ENCODE measurements at places on chromosomes 5 and 9.

- no peak for DNase-seq
Observed at GRCh38 chr5:74272831-74273451, 367.6 kb downstream of the ENC1 start.

GRCh38 chr9:32264170-32264864, 120.1 kb upstream of the ACO1 start:
- no peak for DNase-seq

DNA sequence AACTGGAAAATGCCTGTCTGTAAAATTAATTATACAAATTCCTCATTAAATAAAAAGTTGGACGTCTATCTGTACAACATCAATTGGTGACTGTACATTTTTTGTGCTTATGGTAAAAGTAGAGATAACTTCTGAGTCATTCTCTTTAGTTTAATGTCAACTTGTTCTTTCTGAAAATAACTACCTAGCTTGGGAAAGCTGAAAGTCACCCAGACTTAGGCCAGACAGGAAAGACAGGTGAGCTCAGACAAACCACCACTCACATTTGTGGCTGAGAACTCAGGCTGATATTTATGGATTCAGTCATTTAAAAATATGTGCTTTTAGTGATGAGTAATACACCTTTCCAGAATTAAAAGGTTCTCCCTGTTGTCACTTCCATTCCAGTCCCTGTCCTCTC, 31.9 kb upstream of the ENTREP1 start:
- no peak for DNase-seq

DNA sequence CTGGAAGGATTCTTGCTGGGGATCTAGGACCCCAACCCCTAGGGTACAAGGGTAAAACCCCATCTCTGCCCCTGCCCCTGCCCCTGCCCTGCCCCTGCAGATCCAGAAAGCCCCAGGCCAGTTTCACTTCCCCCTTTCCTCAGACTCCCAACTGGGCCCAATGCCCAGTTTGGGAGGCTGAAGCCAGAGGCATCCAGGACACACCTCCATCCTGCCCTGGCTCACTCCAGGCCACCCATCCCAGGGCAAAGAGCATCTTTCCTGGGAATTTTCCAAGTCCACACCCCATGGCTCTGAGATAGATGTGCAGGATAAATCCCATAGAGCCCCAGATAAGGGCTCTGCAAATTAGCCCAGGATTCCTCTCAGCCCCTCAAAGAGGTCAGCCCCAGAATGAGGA, 17.4 kb downstream of the CNTFR start:
- DNase-seq: no peak

DNA sequence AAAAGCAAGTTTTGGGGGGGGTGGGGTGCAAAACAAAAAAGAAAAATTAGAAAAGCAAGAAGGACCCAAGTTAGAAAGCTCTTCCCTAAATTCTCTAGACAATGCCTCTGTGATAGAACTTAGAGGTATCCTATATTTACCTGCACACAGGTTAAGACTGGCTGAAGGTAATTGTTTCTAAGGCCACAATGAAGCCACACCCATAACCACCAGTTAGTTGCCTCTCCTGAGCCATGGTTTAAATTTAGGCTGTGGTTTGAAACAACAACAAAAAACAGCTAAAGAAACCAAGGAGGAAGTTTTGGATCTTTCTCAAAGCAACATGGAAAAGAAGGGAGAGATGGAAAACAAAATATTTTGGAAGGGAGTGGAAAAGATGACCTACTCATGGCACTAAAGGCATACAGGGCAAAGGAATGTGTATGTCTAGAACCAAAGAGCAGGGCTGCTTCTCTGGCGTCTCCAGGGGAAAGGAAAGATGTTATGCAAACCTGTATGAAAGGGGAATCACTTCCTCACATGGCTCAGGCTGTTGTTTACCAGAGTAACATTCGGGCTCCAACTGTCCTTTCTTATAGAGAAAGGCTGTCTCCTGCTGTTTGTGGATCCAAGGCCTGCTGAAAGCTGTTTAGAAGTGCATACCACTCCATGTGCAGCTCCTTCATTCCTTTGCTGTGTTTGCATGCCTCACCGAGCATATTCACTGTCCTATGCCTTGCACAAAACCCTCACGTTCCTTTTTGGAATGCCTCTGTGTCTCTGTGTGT, 408.9 kb upstream of the MPDZ start:
- DNase-seq: no peak

DNA sequence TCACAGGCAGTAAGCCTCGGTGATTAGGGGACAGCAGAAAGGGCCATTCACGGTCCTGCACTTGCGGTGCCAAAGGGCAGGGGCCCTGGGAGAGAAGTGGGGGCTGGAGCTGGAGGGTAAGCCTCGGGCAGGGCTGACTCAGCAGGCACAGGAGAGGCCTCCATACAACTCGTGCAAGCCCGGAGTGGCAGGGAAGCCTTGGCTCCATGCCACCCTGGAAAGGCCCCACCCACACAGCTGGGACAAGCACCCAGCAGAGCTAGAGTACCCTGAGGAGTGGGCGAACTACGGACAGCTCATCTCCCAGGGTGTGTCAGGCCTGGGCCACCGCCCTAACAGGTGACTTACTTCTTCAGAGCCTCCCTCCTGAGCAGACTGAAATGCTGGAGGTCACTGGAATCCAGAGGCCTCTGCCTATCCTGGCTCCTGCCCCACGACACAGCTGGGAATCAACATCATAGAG, 5.6 kb upstream of the CAMK2A start:
- no peak for DNase-seq

GRCh38 chr5:141809380-141810096, 68.7 kb downstream of the PCDH1 start:
- DNase-seq: no peak

DNA sequence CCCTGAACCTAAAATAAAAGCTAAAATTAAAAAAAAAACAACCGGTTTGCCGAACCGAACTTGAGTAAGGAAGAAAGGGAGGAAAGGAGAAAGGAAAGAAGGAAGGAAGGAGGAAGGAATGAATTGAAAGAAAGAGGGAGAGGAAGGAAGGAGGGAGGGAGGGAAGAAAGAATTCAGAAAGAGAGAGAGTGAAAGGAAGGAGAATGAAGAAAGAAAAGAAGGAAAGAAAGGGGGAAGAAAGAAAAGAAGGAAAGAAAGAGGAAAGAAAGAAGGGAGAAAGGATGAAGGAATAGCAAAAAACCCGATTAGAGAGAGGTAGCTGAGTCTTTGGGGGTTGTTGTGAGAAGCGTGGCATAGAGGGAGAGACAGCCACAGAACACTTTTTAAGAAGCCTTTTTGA, 121.4 kb downstream of the FGF18 start:
- DNase-seq: no peak

DNA sequence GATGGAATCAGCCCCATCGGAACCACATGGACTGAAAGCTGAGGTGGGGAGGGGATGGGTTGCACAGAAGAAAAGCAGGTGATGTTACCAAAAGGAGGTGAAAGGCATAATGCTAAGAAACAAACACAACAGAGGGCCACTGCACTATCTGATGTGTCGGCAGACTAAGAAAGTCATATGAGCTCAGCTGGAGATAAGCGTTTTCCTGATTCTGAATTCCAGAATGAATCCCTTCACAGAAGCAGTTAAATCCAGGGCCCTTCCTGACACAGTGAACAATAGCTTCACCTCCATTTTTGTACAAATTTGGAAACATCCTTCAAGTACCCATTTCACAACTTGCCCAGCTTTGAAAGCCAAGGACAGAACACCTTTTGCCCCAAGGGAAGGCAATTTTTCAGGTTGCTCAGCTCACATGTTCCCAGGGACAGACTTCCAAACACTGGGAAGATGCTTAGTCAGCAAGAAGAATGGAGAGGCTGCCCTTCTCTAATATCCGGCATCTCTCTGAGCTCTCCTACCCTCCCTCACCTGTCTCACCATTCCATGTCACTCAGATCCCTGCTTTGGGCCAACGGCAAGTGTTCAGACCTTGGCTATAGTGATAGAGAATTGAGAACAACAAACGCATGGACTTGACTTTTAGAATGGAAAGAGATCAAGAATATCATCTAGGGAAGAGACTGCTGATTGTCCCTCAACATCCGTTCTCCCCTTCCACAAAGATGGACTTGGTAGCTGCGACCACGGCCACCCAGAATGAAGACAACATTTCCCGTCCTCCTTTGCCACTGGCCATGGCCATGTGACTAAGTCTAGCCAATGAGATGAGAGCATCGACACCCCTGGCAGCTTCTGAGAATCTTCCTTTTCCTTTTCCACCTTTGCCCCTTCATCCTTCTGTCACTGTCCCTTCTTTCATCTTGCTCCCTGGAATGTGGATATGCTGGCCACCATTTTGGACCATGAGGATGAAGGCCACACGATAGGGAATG, 68.6 kb upstream of the IL17B start:
- DNase-seq: no peak

DNA sequence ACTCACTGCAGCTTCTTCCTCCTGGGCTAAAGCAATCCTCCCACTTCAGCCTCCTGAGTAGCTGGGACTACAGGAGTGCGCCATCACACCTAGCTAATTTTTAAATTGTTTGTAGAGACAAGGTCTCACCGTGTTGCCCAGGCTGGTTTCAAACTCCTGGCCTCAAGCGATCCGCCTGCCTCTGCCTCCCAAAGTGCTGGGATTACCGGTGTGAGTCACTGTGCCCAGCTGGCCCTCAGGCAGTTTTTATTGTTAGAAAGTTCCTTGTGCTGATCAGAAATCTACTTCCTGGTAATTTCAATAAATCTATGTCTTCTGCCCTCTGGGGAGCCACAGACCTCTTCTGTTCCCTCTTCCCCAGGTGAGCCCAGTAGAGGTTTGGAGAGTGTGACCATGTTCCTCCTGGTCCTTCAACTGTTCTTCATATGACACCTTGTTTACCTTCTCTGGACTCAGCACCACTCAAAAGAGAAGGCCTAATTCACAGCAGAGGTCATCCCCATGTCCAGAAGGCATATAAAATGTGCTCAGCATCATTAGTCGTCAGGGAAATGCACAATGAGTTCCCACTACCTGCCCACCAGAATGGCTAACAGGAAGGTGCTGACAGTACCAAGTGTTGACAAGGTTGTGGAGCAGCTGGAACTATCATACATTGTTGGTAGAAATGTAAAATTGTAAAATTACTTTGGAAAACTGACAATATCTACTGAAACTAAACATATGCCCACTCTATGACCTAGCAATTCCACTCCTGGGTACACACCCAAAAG, 10.4 kb downstream of the TMOD1 start:
- no peak for DNase-seq

- no peak for DNase-seq
Observed at GRCh38 chr5:146409054-146409671, 38.0 kb upstream of the TCERG1 start.

All from NCI-H1092 (cell line).